Ovary (tissue), 10 donors: ENCODE measurements at places on chromosomes 6 and 20.
A peak's percentile ranks its signal among the peaks of the same experiment; 100 is the strongest.

GRCh38 chr20:32241807-32242206 lies 34.1 kb downstream of the POFUT1 start:
- DNase-seq, result no peak

DNA sequence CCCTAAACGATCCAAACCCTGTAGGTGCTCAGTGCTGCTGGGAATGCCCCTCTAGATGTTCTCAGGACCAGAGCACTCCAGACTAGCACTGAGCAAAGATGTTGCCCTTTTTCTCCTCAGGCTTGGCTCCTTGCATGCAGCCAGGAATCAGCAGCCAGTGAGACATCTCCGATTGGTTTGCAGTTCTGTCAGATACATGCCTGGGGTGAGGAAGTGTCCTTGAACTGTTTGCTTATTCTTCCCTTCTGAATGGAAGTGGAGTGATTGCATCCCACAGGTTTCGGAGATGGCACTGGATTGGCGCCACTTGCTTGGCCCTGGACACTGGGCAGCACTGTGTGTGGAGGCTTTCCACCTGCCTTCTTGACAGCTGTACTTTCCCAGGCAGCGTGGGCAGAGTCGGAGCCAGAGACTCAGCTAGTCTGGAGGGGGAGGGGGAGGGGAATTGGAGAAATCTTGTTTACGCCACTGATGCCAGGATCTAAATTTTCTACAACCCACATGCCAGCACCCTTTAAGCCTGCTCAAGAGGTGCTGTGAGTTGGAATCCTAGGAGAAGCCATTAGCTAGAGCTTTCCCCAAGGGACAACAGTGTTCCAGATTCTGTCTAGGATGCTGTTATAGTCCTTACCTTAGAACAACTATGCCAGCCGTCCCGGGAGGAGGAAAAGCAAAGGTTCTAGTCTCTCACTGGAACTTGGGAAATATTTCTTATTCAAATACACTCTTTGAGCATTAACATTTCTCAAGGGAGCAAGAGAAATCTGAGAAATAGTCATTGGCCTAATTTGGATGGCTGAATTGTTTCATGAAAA lies 49.2 kb upstream of the SASH1 start:
- DNase-seq, result peak; percentile 50

DNA sequence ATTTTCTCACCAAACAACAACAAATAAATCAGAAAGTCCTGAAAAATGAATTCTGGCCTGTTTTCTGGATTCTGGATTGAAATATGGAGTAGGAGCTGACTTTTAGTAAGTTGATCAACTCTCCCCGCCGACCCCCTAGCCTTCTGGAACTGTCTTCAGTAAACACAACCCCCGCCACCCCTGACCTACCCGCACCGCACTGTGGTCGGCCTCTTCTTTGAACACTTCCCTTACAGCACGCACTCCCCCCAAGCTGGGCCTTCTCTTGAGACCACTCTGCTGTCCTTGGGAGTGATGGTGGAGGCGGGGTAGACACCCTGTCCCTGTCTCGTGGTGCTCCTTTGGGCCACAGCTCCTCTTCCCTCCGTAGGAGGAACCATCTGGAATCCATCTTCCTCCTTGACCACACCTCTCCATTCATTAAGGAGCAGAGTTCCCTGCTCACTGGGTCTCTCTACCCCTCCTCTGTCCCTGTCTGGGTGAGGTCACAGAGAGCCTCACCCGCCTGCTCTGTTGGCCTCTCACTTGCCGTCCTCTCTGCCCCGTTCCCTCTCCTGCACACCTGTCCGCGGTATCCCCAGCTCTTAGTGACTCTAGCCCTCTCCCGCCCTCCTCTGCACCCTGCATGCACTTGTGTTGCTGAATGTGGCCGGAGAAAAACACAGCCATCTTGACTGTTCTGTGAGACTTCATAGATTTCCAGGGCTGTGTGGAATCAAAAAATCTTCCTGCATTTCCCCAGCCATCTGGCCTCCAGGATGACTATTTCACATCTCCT lies 19.1 kb downstream of the SYNJ2 start:
- DNase-seq, result no peak

- no peak for DNase-seq
Measured at GRCh38 chr6:119720160-119720559, 370.6 kb upstream of the MAN1A1 start.

- no peak for DNase-seq
Measured at GRCh38 chr6:129031051-129031599, 148.2 kb downstream of the LAMA2 start.

- no peak for DNase-seq
Measured at GRCh38 chr6:110332281-110332680, 25.9 kb downstream of the METTL24 start.

GRCh38 chr6:82568290-82568993 lies 204.8 kb downstream of the TPBG start:
- DNase-seq, result no peak

- peak; percentile 58 for DNase-seq
Measured at GRCh38 chr6:137415127-137415833, 78.9 kb downstream of the OLIG3 start.

GRCh38 chr6:168782187-168782751 lies 341.3 kb downstream of the SMOC2 start:
- DNase-seq, result no peak

DNA sequence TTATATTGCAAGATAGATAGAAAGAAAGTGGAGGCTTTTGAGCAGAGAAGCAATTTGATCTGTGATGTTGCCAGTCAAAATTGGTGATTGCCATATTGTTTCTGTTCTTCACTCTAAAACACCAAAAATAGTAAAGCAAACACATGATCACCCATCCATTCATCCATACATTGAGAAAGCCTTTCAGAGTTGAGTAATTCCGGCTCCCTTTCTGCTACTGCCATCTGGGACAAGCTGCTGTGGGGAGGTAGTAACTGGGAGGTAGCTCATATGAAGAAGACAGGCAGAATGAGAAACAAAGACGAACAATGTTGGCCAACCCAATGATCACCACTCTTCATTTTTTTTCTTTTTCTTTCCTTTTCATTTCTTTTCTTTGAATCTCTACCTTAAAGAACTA lies 51.1 kb upstream of the HBS1L start:
- DNase-seq, result no peak
